B cell (primary cell): ENCODE measurements at places on chromosomes 2 and 18. TPM values are rescaled to one million over a fixed set of nuclear protein-coding genes. Genes with fewer than 3 reads are reported as not detected.

DNA sequence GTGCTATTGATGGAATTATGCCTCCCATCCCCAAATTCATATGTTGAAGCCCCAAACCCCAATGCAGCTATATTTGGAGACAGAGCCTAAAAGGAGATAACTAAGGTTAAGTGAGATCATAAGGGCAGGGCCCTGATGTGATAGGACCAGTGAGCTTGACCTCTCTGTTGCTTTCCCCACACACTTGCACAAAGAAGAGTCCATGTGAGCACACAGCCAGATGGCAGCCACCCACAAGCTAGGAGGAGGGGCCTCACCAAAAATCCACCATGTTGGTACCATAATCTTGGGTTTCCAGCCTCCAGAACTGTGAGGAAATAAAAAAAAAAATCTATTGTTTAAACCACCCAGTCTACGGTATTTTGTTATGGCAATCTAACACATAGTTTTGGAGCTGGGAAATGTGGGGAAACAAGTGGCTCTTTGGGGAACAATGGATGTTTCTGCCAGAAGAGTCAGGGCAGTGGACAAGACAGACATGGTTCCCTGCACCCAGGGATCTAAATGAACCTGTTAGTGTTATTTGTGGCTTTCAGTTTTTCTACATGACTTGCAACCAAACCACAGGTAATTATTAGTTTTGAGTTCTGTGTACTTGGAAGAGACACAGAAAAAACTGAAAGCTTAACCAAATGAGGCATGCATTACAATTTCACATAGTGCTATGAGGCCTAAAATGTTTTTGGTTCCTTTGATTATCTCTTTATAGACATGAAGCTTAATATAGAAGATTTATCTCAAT, 259.1 kb downstream of the LTBP1 start:
- no peak for DNase-seq

Gene TRIP12
- 254 and 274 TPM in 2 replicates for total RNA-seq

Gene CERKL
- not detected in 2 replicates for total RNA-seq

GRCh38 chr2:23784971-23785370, 142.0 kb downstream of the ATAD2B start:
- no peak for DNase-seq

Gene C2orf78
- total RNA-seq = not detected in 2 replicates

- no peak for DNase-seq
Measured at GRCh38 chr2:83186105-83186760, 1272.8 kb downstream of the SUCLG1 start.

DNA sequence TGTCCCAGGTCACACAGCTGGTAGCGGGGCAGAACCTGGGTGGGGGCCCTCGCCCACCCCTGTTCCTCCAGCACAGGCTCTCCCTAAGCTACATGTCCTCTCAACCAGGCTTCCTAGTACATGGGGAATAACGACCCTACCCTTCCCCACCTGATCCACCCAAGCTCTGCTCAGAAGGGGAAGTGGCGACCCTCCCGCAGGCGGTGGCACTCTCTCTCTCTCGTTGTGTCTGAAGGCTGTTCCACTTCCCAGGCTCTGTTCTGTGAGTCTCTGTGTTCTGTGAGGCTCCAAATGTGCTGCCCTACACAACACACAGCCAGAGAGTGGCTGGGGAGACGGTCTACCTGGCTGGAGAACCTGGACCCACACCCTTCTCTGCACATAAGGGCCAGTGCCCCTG, 135.8 kb downstream of the COPS8 start:
- no peak for DNase-seq

GRCh38 chr18:8721094-8721669, 15.8 kb downstream of the MTCL1 start:
- DNase-seq = no peak

DNA sequence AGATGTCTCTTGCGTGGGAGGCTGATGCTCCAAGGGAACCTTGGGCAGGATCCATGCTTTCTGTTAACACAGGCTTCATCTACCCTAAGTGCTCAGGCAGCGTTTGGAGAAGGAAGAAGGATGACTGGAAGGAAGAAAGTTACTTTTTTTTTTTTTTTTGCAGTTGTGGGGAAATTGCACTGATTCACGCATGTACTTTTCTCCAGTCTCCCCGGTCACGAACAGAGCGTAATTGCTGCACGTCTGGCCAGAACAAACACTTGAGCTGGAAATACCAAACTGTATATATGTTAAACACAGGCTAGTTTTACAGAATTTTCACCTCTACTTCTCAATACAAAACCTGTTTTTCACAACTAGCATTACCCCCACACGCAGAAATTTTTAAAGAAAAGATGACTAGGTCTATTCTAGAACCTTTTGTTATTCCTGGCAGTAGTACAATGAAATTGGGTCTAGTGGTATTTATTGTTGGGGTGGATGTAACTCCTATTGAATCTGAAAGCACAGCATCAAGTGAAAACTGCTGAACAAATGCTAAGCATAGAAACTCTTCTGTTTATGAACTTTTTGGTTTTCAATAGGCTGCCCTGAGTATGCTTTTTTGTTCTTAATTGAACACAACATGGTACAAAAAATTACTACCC, 9.3 kb upstream of the SCYGR5 start:
- DNase-seq = no peak

- peak; percentile 27 for DNase-seq
Measured at GRCh38 chr2:44934038-44934982, 7.2 kb upstream of the SIX3 start.

DNA sequence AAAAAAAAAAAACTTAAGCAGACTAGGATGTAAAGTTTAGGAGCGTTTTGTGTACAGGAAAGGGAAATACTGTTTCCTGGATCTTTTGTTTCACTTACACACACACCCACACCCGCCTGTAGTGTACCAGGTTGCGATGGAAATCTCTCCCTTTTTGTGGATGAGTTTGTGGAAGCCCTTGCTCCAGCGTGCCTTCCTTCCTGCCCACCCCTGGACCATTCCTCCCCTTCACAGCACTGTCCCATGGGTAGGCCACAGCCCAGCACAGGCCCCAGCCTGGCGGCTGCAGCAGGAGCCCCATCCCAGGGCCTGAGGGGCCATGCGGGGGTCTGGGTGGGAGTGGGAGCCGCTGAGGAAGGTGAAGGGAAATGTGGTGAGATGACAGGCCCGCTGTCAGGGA, 15.1 kb downstream of the MALL start:
- no peak for DNase-seq

Gene TMEM131
- total RNA-seq = 101 and 102 TPM in 2 replicates

Gene TFCP2L1
- total RNA-seq = 0.05 TPM in 1 of 2 replicates, not detected in the other

DNA sequence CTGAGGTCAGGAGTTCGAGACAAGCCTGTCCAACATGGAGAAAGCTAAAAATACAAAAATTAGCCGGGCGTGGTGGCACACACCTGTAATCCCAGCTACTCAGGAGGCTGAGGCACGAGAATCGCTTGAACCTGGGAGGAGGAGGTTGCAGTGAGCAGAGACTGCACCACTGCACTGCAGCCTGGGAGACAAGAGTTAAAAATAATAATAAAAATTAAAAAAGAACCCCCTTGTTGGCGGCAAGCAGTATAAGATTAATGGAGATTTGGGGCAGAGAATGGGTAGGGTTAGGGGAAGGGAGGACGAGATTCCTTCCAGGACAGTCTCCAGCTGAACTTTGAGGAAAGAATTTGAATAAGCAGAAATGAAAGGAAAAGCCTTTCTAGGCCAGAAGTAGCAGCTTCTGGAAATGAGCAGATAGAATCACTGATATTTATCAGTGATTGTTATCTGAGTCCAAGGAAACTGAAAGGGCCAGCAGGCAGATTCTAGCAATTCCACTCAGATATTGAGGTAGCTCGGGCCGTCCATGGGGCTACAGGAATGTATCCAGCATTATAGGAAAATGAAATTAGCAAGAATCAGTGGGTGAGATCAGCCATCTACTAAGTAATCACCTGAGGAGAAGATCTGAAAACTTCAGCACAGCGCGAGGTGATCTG, 7.0 kb upstream of the MYCN start:
- DNase-seq = no peak

DNA sequence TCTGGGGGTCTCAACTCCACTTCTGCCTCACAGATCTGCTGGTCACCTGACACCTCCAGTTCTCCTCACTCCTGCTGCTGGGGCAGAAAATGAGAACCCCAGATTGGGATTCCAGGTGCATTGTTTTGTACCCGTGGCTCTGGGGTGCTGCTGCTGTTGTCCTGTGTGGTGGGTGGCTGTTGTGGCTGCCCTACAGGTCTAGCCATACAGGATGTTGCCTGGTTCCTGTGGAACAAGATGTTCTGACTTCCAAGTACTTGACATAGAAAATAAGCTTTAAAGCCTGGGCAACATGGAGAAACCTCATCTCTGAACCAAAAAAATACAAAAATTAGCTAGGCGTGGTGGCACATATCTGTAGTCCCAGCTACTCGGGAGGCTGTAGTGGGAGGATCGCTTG, 38.1 kb downstream of the CHRNA1 start:
- no peak for DNase-seq

DNA sequence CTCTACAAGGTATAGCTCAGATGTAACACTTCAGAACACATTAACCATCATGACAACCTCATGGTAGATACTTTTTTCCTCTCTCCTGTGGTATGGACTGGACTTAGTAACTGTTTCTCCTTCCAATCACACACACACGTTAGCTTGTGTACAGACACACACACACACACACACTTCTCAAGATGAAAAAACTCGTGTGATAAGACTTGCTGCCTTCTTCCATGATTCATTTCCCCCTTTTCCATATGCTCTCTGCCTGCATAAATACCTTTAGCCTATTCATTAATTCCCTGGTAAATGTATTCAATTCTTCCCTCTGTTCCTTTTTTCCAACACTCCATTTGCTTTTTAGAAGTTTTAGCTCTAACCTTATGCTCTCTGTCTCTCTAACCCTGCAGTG, 118.9 kb upstream of the TANK start:
- no peak for DNase-seq

GRCh38 chr2:138548796-138549195, 47.2 kb downstream of the SPOPL start:
- DNase-seq = no peak

- DNase-seq = no peak
Measured at GRCh38 chr2:237276716-237277490, 137.1 kb downstream of the COL6A3 start.

DNA sequence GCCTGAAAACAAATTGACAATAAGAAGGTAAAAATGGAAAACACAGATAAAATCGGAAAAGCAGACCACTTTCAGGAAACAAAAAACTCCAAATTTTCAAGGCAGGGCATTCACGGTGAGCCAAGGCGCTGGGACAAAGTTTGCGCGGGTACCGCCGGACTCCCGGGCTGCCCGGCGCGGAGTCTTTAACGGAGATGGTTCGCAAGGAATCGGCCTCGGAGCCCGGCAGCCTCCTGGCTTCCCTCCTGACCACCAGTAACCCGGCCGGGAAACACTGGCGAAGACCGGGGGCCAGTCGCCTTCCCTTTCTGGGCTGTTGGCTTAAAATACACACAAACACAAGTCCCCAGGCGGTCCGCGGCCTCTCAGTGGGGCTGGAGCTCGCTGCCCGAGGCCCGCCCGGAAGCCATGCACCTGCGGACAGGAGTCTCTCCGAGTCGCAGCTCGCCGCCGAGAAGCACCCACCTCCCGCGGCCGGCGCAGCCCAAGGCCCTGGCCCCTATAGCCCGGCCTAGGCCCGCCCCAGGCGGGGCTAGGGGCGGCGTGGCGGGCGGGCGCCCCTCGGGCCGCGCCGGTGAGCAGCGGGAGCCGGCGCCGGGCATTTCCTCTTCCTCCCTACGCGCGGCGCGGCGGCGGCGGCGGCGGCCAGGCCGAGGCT, 622 bp upstream of the KCMF1 start:
- DNase-seq = peak; percentile 79

GRCh38 chr2:137865954-137866540, 98.2 kb upstream of the HNMT start:
- peak; percentile 37 for DNase-seq

DNA sequence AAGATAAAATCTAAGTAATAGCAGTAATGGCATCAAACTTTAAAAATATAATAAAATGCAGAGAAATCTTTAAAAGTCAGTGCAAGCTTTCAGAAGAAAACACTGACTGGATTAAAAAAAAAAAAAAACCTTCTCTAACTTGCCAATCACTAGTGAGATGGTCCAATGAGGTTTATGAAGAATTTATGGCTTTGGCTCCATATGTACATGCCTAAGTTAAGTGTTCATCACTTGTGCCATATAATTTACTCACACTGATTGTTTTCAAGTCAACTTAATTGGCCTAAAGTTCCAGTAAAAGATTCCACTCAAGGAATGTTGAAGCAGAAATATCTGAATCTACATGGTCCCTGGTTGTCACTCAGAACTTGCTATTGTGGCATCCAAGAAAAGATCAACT, 40.7 kb upstream of the RAB27B start:
- DNase-seq = no peak

DNA sequence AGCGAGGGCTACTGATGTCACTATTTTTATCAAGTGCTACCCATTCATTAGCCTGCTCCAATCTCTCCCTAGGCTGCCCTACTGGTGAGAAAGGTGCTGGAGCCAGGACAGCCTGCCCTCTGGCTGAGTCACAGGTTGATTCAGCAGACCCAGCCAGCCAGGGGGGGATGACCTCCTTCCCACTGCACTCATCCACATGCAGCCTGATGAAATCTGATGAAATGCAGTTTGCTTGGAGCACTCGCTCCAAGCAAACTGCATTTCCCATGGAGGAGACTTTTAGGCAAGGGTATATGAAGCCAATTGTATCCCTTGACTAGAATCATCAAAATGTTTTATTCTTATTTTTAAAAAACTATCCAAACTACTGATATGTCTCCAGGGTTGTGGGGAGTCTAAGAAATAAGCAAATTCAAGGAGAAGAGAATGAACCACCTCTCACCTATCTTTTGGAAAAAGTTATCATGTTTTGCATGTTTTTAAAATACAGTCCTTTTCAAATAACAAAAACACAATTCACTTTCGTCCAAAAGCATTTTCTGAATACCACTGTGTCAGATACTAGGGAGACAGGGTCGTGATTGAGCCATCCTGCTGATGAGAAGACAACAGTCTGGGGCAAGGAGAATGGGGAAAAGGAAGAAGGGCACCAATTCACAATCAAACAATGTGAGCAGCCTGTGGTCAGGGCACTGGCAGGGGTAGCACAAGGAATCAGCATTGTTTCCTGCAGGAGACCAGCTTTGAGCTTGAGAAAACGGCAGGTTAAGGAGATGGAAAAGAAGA, 128.3 kb downstream of the AFF3 start:
- no peak for DNase-seq

GRCh38 chr2:46612675-46613074, 133.3 kb downstream of the TMEM247 start:
- no peak for DNase-seq

GRCh38 chr2:68190991-68191731, 33.5 kb downstream of the PNO1 start:
- DNase-seq = no peak

Gene APOB
- total RNA-seq = 0.12 TPM in 1 of 2 replicates, not detected in the other
